T-helper 2 cell (primary cell): ENCODE measurements at places on chromosomes 5 and 9.

GRCh38 chr5:79576606-79577289 lies 35.5 kb upstream of the TENT2 start:
- DNase-seq: no peak

- no peak for DNase-seq
Measured at GRCh38 chr9:83061990-83062650, 822 bp downstream of the RASEF start.

GRCh38 chr5:130289132-130290088 lies 385.1 kb downstream of the CHSY3 start:
- no peak for DNase-seq

- no peak for DNase-seq
Measured at GRCh38 chr9:26391036-26391435, 501.6 kb downstream of the CAAP1 start.

- peak; percentile 65 for DNase-seq
Measured at GRCh38 chr5:73312146-73312871, 136.3 kb downstream of the FOXD1 start.

GRCh38 chr5:132466433-132467286 lies 23.9 kb downstream of the IRF1 start:
- DNase-seq: no peak

DNA sequence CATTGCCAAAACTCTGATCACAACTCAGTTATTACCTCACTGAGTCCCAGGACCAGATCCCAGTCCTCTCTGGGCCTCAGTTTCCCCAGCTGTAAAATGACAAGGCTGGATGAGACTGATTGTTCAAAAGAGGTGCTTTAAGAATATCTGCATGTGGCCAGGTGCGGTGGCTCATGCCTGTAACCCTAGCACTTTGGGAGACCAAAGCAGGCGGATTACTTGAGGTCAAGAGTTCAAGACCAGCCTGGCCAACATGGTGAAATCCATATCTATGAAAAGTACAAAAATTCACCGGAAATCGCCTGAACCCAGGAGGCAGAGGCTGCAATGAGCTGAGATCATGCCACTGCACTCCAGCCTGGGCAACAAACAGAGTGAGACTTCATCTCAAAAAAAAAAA lies 8.3 kb downstream of the ATOX1 start:
- DNase-seq: no peak

- DNase-seq: no peak
Measured at GRCh38 chr5:65483546-65484346, 2.0 kb upstream of the ADAMTS6 start.

- DNase-seq: no peak
Measured at GRCh38 chr5:140565024-140565779, 574 bp downstream of the SLC35A4 start.

DNA sequence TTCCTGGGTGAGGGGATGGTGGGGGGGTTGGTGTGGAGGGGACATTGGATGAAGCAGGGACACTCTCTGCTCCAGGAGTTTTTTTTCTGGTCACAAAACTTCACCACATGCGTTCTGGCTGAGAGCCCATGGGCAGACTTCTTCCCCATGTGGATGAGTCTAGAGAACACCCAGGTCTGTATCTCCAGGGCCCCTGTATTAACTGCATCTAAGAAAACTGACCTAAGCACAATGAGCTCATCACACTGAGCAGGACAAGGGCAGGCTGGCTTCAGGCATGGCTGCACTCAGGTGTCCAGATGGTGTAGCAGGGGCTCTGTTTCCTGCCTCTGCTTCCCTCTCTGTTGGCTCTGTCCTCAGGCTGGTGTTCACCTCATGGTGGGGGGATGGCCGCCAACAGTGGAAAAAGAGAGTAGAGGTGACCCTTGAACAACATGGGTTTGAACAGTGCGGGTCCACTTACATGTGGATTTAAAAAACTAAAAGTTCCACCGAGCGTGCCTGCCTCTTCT lies 85.3 kb upstream of the STC2 start:
- no peak for DNase-seq

GRCh38 chr5:151134228-151134627 lies 23.4 kb downstream of the ANXA6 start:
- DNase-seq: no peak

GRCh38 chr5:138635708-138636107 lies 60.5 kb upstream of the HSPA9 start:
- no peak for DNase-seq

GRCh38 chr5:117454716-117455212 lies 880.1 kb upstream of the SEMA6A start:
- peak; percentile 55 for DNase-seq
